ENCODE measurements at places on chromosomes 6 and 20.
A peak's percentile ranks its signal among the peaks of the same experiment; 100 is the strongest.

GRCh38 chr6:78513856-78514255 lies 353.5 kb upstream of the IRAK1BP1 start:
- no peak overlapping the region for H3K4me3 ChIP-seq
- no peak for DNase-seq

DNA sequence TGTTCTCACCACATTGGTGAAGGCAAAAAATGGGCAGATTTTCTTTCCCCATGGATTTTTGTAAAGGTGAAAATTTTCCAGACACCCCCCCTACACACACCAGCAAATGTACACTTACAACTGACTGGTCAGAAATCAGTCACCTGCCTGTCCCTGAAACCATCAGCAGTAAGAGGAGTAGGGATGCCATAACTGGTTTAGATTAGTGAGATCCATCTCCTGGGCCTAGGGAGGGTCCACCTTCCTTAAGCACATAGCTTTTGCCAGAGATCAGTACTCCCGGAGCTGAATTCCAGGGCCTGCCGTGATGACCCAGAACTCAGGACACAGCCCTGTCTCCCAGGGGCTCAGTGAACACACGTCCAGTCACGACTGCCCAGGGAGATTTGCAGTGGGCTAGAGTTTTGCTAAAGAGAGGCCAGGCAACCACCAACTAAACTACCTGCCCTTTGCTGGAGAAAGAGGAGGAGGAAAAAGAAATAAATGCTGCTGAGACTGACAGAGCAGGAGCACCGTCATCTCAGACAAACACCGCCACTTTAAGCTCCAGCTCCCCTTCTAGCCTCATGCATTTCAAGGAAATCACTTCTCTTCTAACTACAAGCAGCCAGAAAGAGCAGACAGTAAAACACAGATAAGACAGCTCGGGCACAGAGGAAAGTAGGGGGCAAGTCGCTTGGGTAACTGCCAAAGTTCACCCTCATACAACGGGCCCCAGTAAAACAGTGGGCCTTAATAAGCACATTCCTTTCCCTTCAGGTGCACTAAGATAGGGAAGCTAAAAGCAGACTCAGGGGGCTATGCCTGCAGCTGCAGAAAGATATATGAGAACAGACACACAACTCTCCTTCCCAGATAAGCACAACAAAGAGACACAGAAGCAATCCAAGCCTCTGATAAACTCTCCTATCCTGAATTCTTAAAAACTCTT lies 82.6 kb upstream of the SPTLC3 start:
- H3K27ac ChIP-seq = no peak overlapping the region
- no peaks in the 10 kb centered on the region for H3K4me1 ChIP-seq
- H3K27me3 ChIP-seq = no peaks in the 10 kb centered on the region
- no peak for DNase-seq

GRCh38 chr20:3109350-3110302 lies 25.1 kb upstream of the AVP start:
- H3K36me3 ChIP-seq = peaks cover 67% of the 10 kb centered on the region
- H3K4me1 ChIP-seq = no peaks in the 10 kb centered on the region

GRCh38 chr6:24763578-24763977 lies 11.2 kb upstream of the GMNN start:
- peaks cover 2% of the 10 kb centered on the region for H3K4me1 ChIP-seq
- DNase-seq = no peak
- H3K27ac ChIP-seq = no peak overlapping the region

DNA sequence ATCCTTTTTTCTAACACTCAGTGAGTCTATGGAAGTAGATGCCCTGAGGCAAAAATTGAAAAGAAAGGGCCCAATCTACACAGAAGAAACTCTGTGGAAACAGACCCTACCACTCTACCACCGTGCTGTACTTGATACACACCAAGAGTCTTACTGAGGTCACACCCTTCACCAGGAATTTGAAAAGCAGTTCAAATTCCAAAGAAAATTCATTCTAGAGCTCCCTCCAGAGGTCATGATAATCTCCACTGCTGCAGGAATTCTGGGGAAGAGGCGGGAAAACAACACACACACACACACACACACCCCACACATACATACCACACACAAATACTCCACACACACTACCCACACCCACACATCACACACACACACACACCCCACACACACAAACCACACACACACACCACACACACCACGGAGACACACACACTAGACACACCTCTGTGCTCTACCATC lies 336.8 kb downstream of the HDGFL1 start:
- peaks cover 12% of the 10 kb centered on the region for H3K4me1 ChIP-seq
- no peak overlapping the region for H3K27ac ChIP-seq
- no peak for DNase-seq

- no peaks in the 10 kb centered on the region for H3K4me1 ChIP-seq
- no peaks in the 10 kb centered on the region for H3K27me3 ChIP-seq
- peaks cover 8% of the 10 kb centered on the region for H3K36me3 ChIP-seq
- H3K4me3 ChIP-seq = no peak overlapping the region
- H3K27ac ChIP-seq = no peak overlapping the region
Observed at GRCh38 chr6:161056451-161056850, 64.9 kb downstream of the MAP3K4 start.

GRCh38 chr6:15464211-15464725 lies 198.6 kb downstream of the DTNBP1 start:
- DNase-seq = no peak
- H3K27me3 ChIP-seq = no peaks in the 10 kb centered on the region
- H3K27ac ChIP-seq = no peak overlapping the region
- peaks cover 6% of the 10 kb centered on the region for H3K36me3 ChIP-seq
- no peaks in the 10 kb centered on the region for H3K4me1 ChIP-seq

DNA sequence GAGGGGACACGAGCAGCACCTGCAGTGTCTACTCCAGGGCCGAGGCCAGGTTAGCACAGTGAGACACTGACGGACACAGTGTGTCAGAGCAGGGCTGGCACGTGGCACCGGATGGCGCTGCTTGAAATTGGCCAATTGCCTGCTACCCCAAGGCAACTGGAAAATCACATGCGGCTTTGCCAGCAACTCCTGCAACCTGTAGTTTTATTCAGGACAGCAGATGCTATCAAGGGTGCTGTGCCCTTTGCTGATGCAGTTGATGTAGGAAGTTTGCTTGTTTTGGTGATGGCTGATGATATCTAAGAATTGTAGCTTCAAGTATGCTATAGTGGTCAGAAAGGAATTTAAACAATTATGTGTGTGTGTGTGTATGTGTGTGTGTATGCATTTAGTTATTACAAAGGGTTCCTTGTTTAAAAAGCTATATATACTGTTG lies 25.9 kb downstream of the RIN2 start:
- no peak for DNase-seq
- H3K36me3 ChIP-seq = no peaks in the 10 kb centered on the region
- H3K4me3 ChIP-seq = no peak overlapping the region
- H3K27ac ChIP-seq = no peak overlapping the region
- peaks cover 34% of the 10 kb centered on the region for H3K4me1 ChIP-seq

DNA sequence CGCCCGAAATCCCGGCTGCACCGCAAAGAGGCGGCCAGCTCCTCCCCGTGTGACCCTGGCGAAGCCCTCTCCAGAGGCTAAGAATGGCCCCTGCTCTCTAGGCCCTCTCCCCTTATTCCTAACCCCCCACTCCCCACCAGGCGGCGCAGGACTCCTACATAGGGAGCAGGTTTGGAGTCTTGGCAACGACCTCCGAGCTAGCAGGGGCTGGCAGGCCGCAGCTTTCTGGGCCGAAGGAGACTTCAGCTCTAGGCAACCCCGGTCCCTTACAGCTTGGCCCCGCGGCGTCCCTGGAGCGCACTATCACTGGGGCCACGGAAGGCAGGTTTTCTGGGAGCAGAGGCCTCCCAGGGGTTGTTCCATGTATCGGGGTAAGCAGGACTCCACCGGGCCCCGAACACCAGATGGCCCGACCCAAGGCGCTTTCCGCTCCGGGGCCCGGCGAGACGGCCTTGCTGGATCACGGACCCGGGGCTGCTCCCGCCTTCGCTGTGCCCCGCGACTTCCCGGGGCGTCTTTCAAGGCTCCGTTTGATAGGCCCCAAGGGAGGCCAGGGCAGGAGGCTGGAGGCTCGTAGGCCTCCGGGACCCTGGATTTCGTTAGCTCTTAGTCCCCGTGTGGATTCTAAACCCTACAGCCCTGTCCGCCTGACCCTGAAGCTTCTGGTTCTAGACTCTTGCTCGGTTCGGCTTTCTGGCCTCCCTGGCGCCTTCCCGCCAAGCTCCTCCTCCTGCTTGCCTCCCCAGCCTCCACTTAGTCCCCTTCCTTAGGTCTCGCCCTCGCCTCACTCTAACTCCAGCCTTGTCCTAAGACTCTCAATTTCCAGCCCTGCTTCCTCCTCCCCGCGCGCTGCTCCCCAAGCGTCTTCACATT lies 1.9 kb downstream of the SLC32A1 start:
- H3K27me3 ChIP-seq = peaks cover 10% of the 10 kb centered on the region
- DNase-seq = no peak
- H3K36me3 ChIP-seq = no peaks in the 10 kb centered on the region
- H3K27ac ChIP-seq = no peak overlapping the region

DNA sequence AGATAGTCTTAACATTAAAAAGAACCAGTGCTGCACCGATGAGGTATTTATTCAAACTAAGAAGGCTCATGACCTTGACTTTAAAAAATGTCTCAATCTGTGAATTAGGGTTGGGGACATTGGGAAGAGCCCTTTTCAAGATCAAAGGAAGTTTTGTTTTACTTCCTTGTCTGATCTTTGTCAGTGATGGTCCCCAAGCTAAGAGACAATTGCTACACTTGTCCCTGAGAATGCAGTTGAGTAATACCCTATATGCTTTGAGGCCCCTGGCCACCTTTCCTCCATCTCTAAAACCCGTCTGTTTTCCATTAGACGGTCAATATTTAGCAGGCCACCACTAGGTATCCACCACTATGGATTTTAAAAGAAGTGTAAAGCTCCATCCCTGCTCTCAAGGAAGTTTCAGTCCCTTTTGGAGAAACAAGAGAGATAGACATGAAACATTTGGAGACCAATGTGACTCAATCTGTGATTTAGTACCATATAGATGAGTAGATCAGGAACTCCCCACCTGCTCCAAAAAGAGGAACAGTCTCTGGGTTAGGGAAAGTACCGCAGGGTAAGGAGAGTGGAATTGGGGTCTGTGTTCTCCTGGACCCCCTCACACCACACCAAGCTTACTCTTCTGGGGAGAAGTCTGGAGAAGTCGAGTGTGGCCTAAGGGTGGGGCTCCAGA lies 99.1 kb upstream of the ISM1 start:
- H3K27ac ChIP-seq = no peak overlapping the region
- H3K36me3 ChIP-seq = no peaks in the 10 kb centered on the region
- no peak for DNase-seq

GRCh38 chr20:41169791-41170351 lies 32.5 kb downstream of the PLCG1 start:
- DNase-seq = peak; percentile 19
- H3K27ac ChIP-seq = peak overlapping the region; percentile 83
- H3K4me1 ChIP-seq = no peaks in the 10 kb centered on the region
- peaks cover 78% of the 10 kb centered on the region for H3K36me3 ChIP-seq
- H3K4me3 ChIP-seq = no peak overlapping the region

DNA sequence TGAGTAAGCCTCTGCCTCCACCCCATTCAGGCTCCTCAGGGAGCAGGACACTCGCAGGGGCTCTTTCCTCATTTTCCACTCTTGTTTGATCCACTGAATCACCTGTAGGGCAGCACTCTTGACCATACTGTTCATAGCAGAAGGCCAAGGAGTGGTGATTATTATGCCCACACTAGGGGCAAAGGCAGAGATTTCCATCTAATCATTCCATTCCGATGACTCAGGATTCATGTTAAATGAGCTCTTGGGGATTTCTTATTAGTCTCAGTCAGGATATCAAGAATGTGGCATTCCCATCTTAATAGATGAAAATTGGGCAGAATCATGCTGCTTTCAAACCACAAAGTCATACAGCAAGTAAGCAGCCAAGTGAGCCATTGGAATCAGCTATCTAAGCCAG lies 101.9 kb upstream of the MOCS1 start:
- no peaks in the 10 kb centered on the region for H3K36me3 ChIP-seq
- no peak overlapping the region for H3K4me3 ChIP-seq
- H3K27me3 ChIP-seq = peaks cover 5% of the 10 kb centered on the region
- no peak overlapping the region for H3K27ac ChIP-seq
- DNase-seq = no peak

GRCh38 chr20:58664883-58665282 lies 13.8 kb downstream of the STX16 start:
- no peak overlapping the region for H3K4me3 ChIP-seq
- no peak overlapping the region for H3K27ac ChIP-seq
- no peak for DNase-seq
- no peaks in the 10 kb centered on the region for H3K27me3 ChIP-seq

GRCh38 chr6:101845621-101846020 lies 452.1 kb downstream of the GRIK2 start:
- H3K4me3 ChIP-seq = no peak overlapping the region
- no peaks in the 10 kb centered on the region for H3K4me1 ChIP-seq
- no peak overlapping the region for H3K27ac ChIP-seq
- H3K27me3 ChIP-seq = no peaks in the 10 kb centered on the region

GRCh38 chr6:1235825-1236224 lies 76.1 kb upstream of the FOXQ1 start:
- H3K4me3 ChIP-seq = no peak overlapping the region
- H3K27ac ChIP-seq = no peak overlapping the region
- H3K27me3 ChIP-seq = no peaks in the 10 kb centered on the region
- H3K4me1 ChIP-seq = no peaks in the 10 kb centered on the region
- no peak for DNase-seq

- peaks cover 45% of the 10 kb centered on the region for H3K4me1 ChIP-seq
- no peak overlapping the region for H3K4me3 ChIP-seq
- H3K27me3 ChIP-seq = no peaks in the 10 kb centered on the region
- no peak for DNase-seq
- no peak overlapping the region for H3K27ac ChIP-seq
Observed at GRCh38 chr6:83514466-83514865, 2.1 kb downstream of the PRSS35 start.

- peaks cover 29% of the 10 kb centered on the region for H3K4me1 ChIP-seq
- H3K36me3 ChIP-seq = no peaks in the 10 kb centered on the region
- H3K27ac ChIP-seq = no peak overlapping the region
Observed at GRCh38 chr20:49424536-49424935, 57.9 kb downstream of the KCNB1 start.

- peaks cover 30% of the 10 kb centered on the region for H3K4me1 ChIP-seq
- peak; percentile 78 for DNase-seq
- no peaks in the 10 kb centered on the region for H3K36me3 ChIP-seq
Observed at GRCh38 chr20:5127204-5127858, 523 bp downstream of the CDS2 start.

- no peaks in the 10 kb centered on the region for H3K27me3 ChIP-seq
- H3K4me3 ChIP-seq = no peak overlapping the region
- no peaks in the 10 kb centered on the region for H3K4me1 ChIP-seq
- H3K27ac ChIP-seq = peak overlapping the region; percentile 98
- peak; percentile 98 for DNase-seq
Observed at GRCh38 chr6:35691027-35691824, 2.5 kb upstream of the FKBP5 start.

DNA sequence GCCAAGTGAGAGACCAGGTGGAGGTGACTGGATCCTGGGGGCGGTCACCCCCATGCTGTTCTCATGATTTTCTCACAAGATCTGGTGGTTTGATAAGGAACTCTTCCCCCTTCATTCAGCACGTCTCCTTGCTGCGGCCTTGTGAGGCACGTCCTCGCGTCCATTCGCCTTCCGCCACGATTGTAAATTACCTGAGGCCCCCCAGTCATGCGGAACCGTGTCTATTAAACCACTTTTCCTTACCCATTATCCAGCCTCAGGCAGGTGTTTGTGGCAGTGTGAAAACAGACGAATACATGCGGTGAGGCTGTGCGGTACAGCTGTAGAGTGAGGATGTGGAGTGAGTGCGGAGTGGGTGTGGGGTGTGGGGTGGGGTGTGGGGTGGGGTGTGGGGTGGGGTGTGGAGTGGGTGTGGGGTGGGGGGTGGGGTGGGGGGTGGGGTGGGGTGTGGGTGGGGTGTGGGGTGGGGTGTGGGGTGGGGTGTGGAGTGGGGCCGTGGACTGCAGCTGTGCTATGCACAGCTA lies 12.1 kb upstream of the NTSR1 start:
- no peak overlapping the region for H3K4me3 ChIP-seq
- no peaks in the 10 kb centered on the region for H3K36me3 ChIP-seq
- no peaks in the 10 kb centered on the region for H3K27me3 ChIP-seq
- no peak overlapping the region for H3K27ac ChIP-seq
- DNase-seq = no peak

All from tibial artery (tissue), 4 donors.